Thymus (tissue), 14 donors: ENCODE measurements at places on chromosomes 3 and 15.

GRCh38 chr3:127767126-127767525, 55.2 kb downstream of the MGLL start:
- DNase-seq: no peak

DNA sequence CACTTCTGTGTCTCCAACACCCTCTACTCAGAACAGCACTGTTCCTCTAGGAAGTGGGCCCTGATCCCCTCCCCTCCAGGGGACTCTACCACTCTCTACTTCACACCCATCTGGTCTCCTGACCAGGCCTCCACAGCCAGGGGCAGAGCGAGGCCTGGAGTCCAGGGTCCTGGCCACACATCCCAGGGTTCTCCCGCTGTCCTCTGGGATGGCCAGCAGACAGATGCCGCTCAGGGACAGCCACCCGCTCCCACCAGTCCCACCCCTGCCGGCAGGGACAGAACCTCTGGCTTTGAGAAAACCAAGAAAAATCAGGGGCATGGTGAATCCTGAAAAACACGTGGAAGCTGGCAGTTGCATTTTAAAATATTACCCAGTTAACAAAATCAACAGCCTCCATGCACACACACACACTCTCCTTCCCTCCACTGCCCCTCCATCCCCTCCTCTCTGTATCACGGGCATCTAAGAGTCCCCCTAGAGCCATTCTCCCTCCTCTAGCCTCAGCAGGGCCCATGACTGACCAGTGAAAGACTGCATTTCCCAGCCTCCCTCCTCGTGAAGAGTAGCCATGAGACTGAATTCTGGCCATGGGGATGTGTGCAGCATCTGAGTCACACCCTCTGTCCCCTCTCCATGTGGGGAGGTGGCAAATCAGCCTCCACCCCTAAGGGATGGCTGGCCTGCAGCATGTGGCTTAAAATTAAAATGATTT, 32.1 kb upstream of the IQSEC1 start:
- no peak for DNase-seq

GRCh38 chr15:60062826-60063225, 58.7 kb downstream of the FOXB1 start:
- no peak for DNase-seq

- no peak for DNase-seq
Observed at GRCh38 chr3:32470362-32470761, 32.3 kb downstream of the CMTM6 start.

GRCh38 chr15:61034678-61035291, 194.3 kb downstream of the RORA start:
- DNase-seq: no peak

DNA sequence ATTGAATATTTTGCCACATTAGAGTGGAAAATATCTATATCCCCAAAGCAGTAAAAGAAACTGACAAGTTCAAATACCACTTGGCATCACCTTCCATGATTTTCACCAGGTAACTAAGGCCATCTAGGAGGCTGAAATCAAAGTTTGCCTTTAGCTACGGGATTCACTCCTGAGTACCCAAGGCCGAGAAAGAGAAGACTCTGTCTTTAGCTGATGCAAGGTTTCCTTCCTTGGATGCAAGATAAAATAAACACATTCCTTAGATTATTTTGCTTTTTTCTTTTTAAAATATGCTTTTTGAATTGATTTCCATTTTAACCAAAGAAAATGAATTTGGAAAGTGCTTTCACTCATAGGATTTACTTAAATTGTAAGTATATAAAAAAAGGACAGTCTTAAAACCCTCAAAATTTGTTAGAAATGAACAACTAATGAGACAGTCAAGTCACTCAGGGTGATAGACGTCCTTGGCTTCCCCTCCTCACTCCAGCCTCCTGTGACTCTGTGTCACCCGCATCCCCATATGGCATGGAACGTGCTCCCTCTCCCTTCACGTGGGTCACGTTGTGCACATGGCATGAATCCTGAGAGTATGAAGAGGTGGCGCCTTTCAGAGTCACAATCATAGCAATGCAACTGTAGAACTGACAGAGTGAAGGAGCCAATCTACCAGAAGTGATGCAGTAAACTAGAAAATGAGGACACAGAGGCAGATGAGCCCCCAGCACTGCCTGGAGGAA, 148.4 kb downstream of the RTP4 start:
- DNase-seq: no peak

DNA sequence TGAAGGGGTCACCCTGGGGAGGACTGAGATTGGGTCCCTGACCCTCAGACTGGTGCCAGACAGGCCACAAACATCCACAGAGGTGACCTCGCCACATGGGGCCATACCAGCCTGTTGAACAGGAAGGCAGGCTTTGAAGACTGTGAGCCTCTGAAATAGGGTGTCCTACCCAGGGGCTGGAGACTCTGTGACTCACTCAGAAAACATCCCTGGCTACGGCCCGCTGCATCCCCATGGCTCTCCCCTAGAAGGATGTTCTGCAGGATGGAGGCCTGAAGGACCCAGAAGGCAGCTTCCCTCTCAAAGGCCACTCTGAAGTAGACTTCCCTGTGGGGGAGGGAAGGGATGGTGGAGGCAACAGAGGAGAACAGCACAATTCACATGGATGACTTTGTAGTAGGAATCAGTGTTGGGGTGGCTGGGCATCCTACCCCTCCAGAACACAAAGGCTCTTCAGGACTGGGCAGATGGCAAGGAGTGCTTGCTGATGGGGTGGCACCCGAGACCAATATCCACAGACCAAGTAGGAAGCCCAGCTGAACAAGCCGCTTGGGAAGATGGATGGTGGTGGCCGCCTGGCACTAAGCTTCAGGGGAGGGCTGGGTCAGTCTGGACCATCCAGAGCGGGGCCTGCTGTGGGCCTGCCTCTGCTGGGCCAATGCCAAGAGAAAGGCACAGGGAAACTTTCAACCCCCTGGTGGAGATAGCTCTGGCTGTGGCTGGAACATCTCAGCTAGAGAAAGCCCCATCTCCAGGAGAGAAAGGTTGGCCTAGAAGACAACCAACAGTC, 37.6 kb upstream of the DUSP7 start:
- no peak for DNase-seq

DNA sequence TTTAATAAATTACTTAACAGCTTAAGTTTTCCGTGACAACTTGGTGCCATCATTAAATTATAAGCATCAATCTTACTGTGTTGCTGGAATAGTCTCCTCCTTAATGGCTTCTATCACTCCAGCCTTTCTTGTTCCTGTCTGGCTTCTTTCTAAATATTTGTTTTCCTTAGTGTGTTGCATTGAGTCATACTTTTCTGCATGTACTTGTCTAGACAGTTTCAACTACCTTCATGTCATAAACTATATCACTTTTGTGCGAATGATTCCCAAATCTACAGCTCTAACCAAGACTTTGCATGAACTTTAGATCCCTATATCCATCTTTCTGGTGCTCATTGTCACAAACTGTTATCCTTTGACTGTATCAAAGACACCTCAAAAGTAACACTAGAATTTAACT, 78.4 kb downstream of the AKAP13 start:
- DNase-seq: no peak

DNA sequence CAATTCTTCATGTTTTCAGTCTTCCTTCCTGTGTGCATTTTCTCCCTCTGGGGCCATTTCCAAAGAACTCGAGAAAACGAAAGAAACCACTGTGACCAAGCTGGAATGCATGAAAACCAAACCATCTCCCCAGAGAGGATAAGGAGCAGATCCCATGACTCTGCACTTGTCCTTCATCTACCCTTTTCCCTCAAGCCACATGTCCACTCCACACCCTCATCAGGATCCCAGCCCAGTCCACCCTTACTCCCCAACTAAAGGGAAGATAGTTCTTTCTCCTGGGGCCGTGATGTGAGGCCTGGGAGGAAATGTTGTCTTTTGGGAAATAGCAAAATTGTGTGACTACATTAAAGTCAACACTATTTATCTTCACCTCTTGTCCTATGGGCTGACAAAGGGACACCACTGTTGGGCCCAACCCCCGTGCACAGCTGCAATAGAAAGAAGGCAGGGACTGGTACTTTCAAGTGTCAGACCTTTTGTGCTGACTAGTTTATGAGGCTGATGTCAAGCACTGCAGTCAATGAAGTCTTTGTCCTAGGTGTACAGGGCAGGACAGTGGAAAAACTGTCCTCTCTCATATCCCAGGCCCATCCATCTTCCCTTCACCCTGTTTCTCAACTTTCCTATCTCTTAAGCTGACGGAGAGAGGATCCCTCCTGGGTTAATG, 487.1 kb upstream of the NR2F2 start:
- DNase-seq: no peak

GRCh38 chr3:20245781-20246180, 59.8 kb upstream of the SGO1 start:
- DNase-seq: no peak

DNA sequence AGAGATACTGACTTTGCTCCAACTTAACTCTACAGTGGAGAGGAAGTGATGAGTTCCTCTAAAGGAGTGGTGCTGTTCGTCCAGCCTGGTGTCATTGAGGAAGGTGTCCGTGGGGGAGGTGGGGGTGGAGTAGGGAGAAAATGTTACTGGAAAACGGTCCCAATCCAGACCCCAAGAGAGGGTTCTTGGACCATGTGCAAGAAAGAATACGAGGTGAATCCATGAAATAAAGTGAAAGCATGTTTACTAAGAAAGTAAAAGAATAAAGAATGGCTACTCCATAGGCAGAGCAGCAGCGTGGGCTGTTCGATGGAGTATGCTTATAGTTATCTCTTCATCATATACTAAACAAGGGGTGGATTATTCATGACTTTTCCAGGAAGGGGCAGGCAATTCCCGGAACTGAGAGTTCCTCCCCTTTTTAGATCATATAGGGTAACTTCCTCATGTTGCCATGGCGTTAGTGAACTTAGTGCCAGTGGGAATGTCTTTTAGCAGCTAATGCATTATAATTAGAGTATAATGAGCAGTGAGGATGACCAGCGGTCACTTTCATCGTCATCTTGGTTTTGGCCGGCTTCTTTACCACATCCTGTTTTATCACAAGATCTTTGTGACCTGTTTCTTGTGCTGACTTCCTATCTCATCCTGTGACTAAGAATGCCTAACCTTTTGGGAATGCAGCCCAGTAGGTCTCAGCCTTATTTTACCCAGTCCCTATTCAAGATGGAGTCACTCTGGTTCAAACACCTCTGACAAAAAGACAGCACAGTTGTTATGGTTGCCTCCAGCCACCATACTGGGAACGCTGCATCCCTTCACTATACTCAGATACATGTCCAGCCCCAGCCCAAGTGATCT, 38.6 kb downstream of the CLEC3B start:
- DNase-seq: no peak

- DNase-seq: no peak
Observed at GRCh38 chr15:67820992-67821783, 4.1 kb upstream of the SKOR1 start.

GRCh38 chr3:115804200-115804599, 180.9 kb downstream of the GAP43 start:
- DNase-seq: no peak

- DNase-seq: no peak
Observed at GRCh38 chr15:66773129-66773873, 71.3 kb downstream of the SMAD6 start.

GRCh38 chr15:93312891-93313486, 224.0 kb upstream of the RGMA start:
- DNase-seq: no peak

DNA sequence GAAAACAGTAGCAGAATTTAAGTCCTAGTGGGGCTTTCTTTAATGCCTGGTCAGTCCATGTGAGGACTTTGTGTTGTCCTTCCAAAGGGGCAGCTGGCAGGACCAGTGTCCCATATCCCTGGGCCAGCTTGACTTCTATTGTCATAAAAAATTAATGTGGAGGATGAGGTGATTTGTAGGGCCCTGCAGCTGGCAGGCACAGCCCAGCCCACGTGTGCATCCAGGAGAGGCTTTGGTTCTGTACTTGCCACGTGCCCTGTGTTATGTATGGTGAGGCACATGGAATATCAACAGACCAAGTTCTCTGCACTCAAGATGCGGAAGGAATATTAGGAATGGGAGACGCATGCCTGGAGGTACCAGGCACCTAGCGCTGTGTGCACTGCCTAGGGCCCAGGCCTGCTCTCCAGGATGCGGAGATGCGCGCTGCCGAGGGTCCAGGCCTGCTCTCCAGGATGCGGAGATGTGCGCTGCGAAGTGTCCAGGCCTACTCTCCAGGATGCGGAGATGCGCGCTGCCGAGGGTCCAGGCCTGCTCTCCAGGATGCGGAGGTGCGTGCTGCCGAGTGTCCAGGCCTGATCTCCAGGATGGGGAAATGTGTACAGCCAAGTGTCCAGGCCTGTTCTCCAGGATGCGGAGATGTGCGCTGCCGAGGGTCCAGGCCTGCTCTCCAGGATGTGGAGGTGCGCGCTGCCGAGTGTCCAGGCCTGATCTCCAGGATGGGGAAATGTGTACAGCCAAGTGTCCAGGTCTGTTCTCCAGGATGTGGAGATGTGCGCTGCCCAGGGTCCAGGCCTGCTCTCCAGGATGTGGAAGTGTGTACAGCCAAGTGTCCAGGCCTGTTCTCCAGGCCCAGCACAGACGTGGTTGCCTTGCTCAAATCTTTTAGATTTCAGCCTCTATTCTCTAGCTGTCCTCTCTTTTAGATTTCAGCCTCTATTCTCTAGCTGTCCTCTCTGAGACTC, 183.3 kb upstream of the ROPN1 start:
- DNase-seq: no peak

- no peak for DNase-seq
Observed at GRCh38 chr15:69143756-69144436, 16.5 kb upstream of the GLCE start.

DNA sequence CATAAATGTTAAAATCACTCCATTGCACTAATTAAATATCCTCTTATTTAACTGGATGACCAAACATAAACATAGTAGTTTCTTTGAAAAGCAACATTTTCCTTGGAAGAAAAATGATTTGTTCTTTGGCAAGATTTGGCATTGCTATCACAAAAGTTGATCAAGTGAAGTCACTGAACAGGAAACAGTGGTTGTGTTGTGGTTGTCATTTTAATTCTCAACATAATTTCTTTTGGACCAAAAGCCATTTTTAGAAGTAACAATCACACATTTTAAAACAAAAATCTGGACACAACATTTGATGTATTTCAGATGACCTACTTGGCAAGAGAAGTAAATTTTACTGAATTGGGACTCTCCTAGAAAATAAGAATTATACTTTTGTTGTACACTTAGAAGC, 872.3 kb downstream of the ROBO1 start:
- DNase-seq: no peak

GRCh38 chr3:186254676-186255650, 107.1 kb downstream of the DGKG start:
- no peak for DNase-seq

DNA sequence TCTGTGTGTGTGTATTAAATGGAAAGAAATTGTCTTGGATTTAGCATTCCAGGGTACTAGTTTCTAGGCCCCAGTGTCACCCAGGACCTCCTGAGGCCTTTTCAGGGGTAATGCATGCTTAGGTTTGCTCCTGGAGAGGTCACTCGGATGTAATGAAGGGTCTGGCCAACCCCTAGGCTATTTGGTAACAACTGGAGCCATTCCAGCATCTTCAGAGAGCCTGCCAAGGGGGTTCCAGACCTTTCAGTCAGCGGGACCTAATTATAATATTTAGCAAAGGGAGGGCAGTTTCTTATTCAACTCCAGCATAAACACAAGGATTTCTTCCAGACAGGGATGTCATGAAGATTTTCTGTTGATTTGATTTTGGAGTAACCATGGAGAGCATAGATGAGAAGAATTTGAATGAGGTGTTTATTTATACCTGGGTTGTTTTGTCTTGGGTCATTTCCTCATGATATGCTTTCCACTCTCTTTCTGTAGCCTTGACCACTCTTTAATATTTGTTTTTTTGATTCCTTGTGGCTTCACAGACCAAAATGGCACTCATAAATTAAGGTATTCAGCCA, 17.4 kb downstream of the KAT2B start:
- DNase-seq: no peak
